CD4-positive, CD25-positive, alpha-beta regulatory T cell (primary cell): ENCODE measurements at places on chromosomes 4 and X. TPM values are rescaled to one million over a fixed set of nuclear protein-coding genes. Genes with fewer than 3 reads are reported as not detected.
A peak's percentile ranks its signal among the peaks of the same experiment; 100 is the strongest.

DNA sequence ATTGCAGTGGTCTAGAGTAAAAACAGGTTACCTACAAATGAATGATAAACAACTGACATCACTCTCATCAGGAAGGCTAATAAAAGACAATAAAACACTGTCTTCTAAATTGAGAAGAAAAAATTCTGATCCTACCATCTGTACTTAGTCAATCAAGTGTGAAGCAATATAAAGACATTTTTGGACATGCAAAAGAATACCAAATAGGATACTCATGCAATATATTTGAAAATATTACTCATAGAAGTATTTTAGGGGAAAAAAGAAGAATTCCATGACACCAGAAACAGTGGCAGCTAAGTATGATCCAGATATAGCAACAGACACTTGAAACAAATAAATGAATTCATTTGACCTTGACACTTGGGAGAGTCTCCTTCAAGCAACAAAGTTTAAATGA is 63.8 kb upstream of the FAM120C start:
- no peak overlapping the region for H3K27ac ChIP-seq
- no peaks in the 10 kb centered on the region for H3K4me1 ChIP-seq
- H3K36me3 ChIP-seq: no peaks in the 10 kb centered on the region
- H3K4me3 ChIP-seq: no peak overlapping the region

- H3K27me3 ChIP-seq: peaks cover 12% of the 10 kb centered on the region
- H3K36me3 ChIP-seq: no peaks in the 10 kb centered on the region
- H3K4me3 ChIP-seq: no peak overlapping the region
- peak; percentile 55 for DNase-seq
- no peak overlapping the region for H3K27ac ChIP-seq
These were observed 155.7 kb downstream of the CHIC2 start for GRCh38 chr4:53908661-53909078.

DNA sequence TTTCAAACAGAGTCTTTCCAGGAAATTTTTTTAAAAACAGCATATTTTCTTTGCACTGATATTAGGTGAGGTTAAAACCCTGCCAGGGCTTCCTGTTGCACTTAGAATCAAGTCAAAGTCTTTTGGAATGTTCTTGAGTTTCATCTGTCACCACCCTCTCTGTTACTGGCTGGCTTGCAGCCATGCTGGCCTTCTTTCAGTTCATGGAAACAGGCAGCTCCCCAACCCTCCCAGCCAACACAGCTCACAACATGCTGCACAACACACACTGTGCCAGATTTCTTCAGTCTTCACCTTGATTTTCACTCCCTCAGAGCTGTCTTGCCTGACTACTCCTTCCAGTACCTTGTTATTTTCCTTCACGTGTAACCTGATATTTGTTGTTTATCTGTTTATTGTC is 129.5 kb downstream of the KCNIP4 start:
- H3K36me3 ChIP-seq: no peaks in the 10 kb centered on the region
- H3K4me3 ChIP-seq: no peak overlapping the region
- DNase-seq: no peak
- H3K27me3 ChIP-seq: no peaks in the 10 kb centered on the region
- H3K4me1 ChIP-seq: no peaks in the 10 kb centered on the region

ETDB gene
- not detected for polyA plus RNA-seq

GUCY2F gene
- not detected for polyA plus RNA-seq

NONO gene
- polyA plus RNA-seq: 178 TPM

DNA sequence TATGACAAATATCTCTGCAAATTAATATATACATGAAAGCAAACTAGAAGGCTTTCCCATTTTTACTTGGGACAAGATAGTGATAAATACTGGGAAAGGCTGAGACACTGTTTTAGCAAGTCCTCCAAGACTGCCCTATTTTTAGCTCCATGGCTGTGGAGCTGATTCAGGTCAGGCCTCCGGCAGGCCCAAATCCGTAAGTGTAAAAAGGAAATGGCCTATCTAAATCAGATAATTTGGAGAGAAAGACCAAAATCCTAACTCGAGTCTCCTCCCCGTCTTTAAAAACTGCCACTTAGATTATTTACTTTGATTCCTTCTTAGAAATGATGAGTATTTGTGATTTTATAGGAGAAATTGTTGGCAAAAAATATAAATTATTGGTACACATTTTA is 2.9 kb downstream of the OTUD4 start:
- H3K4me1 ChIP-seq: peaks cover 35% of the 10 kb centered on the region
- peak overlapping the region; percentile 98 for H3K4me3 ChIP-seq
- DNase-seq: no peak
- no peaks in the 10 kb centered on the region for H3K27me3 ChIP-seq
- peaks cover 13% of the 10 kb centered on the region for H3K36me3 ChIP-seq

GRCh38 chr4:101439926-101440325 is 92.6 kb upstream of the PPP3CA start:
- peaks cover 5% of the 10 kb centered on the region for H3K27me3 ChIP-seq
- no peak overlapping the region for H3K4me3 ChIP-seq
- no peaks in the 10 kb centered on the region for H3K4me1 ChIP-seq
- no peak for DNase-seq
